ENCODE measurements at places on chromosomes 5 and 9. TPM values are rescaled to one million over a fixed set of nuclear protein-coding genes. Genes with fewer than 3 reads are reported as not detected.
A peak's percentile ranks its signal among the peaks of the same experiment; 100 is the strongest.

EPB41L4B gene
- total RNA-seq, result 2.7 TPM

GRCh38 chr5:32785611-32786254 is 74.6 kb downstream of the NPR3 start:
- DNase-seq, result peak; percentile 58

ZNF883 gene
- not detected for total RNA-seq

- no peak for DNase-seq
These were observed 124.8 kb downstream of the MEF2C start for GRCh38 chr5:88758184-88758583.

ADGRD2 gene
- total RNA-seq, result 0.26 TPM

- no peak for DNase-seq
These were observed 72.3 kb downstream of the XRCC4 start for GRCh38 chr5:83149671-83150070.

- DNase-seq, result peak; percentile 12
These were observed 141.4 kb downstream of the CCDC192 start for GRCh38 chr5:127844581-127845021.

DNA sequence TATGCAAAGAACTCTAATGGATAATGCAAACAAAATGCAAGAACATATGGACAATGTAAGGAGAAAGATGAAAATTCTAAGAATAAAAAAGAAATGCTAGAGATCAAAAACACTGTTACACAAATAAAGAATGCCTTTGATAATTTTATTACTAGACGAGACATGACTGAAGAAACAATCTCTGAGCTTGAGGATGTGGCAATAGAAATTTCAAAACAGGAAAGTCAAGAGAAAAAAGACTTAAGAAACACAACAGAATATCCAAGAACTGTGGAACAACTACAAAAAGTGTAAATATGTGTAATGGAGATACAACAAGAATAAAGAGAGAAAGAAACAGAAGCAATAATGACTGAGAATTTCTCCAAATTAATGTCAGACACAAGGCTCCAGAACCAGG is 140.5 kb upstream of the ACOT12 start:
- DNase-seq, result no peak

PCAT7 gene
- 1.4 TPM for total RNA-seq

DNA sequence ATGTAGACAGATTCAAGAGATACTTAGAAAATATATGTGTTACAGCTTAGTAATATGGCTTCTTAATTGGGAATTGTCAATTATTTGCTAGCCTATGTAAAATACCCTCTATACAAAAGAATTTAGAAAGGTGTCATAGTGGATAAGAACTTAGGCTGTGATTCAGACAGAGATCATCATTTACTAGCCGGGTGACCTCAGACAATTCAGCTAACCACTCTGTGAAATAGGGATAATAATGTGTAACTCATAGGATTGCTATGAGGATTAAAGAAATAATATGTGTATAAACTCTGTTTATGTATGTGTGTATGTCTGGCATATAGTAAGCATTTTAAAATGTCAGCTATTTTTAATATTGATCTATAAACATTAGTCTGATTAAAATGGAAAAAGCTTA is 5.9 kb upstream of the LARS1 start:
- no peak for DNase-seq

GRCh38 chr9:68581696-68582095 is 41.0 kb upstream of the TMEM252 start:
- no peak for DNase-seq

MYMK gene
- not detected for total RNA-seq

GRCh38 chr5:101080462-101081240 is 177.6 kb upstream of the ST8SIA4 start:
- DNase-seq, result no peak

SLC46A2 gene
- not detected for total RNA-seq

DNA sequence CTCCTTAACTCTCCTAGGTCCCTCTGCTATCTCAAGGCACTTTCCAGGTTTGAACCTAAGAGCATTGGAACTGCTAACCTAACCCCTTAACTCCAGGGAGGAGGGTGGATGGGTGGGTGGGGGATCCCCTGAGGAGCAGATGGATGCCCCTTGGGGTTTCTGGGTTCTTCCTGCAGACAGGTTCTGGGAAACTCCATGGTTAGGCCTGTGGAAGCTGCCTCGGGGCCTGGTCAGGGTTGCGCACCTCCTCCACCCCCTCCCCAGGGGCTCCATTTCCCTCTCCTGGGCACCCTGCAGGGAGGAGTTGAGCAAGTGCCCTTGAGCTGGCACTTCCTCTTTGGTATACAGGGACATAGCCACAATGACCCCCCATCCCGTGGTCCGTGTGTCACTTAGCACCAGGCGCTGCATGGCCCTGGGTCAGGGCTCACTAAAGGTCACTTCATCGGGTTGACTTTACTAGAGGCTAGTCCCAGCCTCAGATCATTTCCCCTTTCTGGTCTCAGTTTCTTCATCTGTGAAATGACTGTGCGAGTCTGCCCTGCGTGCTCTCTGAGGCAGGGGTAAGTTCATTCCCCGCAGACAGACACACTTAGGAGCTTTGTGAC is 16.0 kb downstream of the CXXC5 start:
- DNase-seq, result no peak

GRCh38 chr5:142719836-142720370 is 34.0 kb upstream of the FGF1 start:
- no peak for DNase-seq

ZNF300 gene
- 2.4 TPM for total RNA-seq

DNA sequence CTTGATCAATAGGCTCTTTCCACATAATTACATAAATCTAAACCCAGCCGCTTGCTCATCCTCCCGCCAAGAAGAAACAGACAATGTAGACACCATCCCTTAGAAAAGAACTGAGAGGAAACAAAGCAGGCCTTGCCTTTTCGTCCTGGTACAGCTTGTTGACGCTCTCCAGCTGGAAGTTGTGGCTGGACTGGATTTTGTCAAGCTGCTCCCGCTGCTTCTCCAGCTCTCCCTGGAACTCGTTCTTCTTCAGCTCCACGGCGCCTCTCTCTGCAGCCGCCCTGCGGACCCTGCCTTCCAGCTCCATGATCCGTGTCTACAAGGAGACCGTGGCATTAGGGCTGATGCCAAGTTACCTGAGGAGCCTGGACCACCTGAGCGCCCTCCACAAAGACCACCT is 22.1 kb downstream of the GOLM1 start:
- DNase-seq, result no peak

- DNase-seq, result no peak
These were observed 18.2 kb upstream of the CARD19 start for GRCh38 chr9:93077811-93078210.
